ENCODE measurements at places on chromosomes 2 and 18. TPM values are rescaled to one million over a fixed set of nuclear protein-coding genes. Genes with fewer than 3 reads are reported as not detected.

GRCh38 chr18:39675368-39675767 lies 2109.8 kb upstream of the CELF4 start:
- no peak for DNase-seq

GRCh38 chr2:101195871-101196661 lies 44.9 kb upstream of the TBC1D8 start:
- DNase-seq: no peak

DNA sequence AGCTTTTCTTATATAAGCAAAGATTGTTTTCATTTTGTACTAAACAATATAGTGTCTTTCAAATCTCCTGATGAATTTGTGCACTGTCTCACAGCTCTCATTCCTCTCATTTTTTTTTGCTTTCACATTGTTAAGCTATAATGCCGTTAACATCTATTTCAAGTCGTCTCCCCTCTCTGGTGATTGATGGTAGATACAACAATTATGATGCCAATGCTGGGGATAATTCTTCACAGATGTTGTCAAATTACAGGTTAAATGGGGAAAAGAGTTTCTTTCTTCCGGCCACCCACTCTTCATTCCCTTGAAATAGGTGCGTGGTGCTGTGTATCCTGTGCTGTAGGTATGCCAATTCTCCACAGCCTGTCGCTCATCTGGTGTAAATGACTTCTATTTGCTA lies 1053.7 kb upstream of the ZEB2 start:
- DNase-seq: no peak

GRCh38 chr2:43777306-43777926 lies 3.6 kb downstream of the DYNC2LI1 start:
- no peak for DNase-seq

- DNase-seq: no peak
Observed at GRCh38 chr2:195575016-195575415, 82.0 kb upstream of the SLC39A10 start.

GRCh38 chr2:59896499-59897245 lies 656.8 kb downstream of the BCL11A start:
- DNase-seq: no peak

GRCh38 chr2:231372326-231372725 lies 23.2 kb upstream of the B3GNT7 start:
- DNase-seq: no peak

- no peak for DNase-seq
Observed at GRCh38 chr2:72414137-72414760, 266.6 kb upstream of the CYP26B1 start.

- no peak for DNase-seq
Observed at GRCh38 chr18:57004366-57005121, 142.3 kb upstream of the BOD1L2 start.

DNA sequence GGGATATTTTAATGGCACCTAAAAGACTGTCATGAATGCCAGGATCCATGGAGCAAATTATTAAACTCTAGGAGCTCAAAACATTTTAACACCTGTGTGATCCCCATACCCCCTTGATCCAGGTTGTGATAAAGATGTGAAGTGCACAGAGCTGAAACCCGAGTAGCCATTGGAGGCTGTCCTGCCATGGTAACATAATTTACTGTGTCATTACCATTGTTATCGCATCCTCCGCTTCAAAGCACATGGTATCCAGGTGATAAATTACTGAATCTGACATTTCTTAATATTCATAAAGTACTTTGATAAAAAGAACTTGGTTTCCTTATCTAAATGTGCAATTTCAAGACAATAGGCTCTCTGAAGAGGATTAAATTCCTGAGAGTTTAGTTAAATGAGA lies 109.3 kb downstream of the CHST9 start:
- no peak for DNase-seq

DNA sequence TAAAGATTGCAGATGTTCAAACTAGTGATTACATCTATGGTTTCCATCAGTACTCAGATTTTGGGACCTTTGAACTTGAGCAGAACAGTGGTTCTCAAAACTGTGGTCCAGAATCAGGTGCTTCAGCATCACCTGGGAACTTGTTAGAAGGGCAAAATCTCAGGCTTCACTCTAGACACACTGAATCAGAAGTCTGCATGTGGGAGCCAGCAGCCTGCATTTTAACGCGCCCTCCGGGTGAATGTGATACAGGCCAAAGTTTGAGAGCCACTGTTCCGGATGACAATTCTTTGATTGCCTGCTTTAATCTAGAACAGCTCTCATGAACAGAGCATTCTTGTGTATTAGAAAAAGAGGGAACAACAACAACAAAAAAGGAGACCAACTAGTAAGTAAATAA lies 261.7 kb downstream of the GPD2 start:
- no peak for DNase-seq

DNA sequence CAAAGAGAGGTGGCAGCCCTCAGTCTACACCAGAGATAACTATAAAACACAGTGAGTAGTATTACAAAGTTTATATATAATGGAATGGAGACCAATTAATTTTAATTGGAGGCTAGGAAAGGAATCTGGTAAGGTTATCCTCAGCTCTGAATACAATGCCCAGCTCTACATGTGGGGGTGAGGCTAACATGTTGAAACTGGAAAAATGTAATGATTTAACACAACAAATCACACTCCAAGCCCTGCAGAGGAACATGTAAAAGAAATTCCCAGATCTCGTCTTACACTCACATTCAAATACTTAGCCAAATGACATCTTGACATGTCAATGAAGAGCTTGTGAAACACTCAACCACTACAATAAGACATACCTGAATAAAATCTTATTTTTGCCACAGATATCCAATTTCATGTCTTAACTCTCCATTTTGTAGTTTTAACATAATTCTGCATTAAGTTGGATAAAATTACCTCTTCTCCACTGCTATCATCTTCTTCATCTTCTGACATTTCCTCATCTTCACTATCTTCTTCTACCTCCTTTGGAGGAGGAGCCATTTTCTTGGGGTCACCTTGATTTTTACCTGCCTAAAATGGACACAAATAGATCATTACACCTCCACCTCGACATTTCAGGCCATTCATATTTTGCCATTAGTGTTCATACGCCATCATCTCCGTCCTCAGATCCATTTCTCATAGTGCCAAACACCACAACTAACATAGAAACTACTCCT lies 1.4 kb downstream of the NCL start:
- DNase-seq: no peak

- no peak for DNase-seq
Observed at GRCh38 chr2:112084689-112085374, 29.8 kb downstream of the TMEM87B start.

GRCh38 chr2:226215902-226216503 lies 583.6 kb downstream of the IRS1 start:
- peak; percentile 41 for DNase-seq

GRCh38 chr18:76514573-76514972 lies 19.5 kb upstream of the ZNF516 start:
- no peak for DNase-seq

DNA sequence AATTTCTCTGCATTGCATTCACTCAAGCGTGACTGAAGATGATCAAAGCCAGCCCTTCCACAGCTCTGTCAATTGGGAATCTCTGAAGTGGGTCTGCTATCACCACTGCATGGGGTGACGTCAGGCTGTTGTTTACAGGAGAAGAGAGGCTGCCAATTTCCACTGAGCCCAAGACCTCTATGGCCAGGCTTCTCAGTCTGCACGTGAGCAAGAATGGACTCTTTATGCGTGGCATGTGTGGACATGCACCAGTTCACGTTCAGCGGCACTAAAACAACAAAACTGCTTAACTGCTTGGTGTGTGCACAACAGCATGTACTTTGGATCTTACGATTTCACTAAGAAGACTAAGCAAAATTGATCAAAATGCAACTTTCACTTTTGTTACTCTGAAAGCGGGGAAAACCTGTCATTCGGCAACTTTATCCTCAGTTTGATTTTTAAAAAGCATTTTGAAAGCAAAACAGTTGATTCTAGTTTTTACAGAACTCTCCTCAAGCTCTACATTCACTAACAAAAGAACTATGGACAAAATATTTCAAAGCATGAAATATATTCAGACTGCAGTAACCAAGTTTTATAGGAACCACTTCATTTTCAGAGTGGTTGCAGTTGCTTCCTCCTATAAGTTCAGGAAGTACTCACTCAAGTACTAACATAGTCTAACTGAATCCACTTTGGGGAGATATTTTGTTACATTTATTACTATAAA lies 77.0 kb upstream of the SERTAD2 start:
- DNase-seq: peak; percentile 47

DNA sequence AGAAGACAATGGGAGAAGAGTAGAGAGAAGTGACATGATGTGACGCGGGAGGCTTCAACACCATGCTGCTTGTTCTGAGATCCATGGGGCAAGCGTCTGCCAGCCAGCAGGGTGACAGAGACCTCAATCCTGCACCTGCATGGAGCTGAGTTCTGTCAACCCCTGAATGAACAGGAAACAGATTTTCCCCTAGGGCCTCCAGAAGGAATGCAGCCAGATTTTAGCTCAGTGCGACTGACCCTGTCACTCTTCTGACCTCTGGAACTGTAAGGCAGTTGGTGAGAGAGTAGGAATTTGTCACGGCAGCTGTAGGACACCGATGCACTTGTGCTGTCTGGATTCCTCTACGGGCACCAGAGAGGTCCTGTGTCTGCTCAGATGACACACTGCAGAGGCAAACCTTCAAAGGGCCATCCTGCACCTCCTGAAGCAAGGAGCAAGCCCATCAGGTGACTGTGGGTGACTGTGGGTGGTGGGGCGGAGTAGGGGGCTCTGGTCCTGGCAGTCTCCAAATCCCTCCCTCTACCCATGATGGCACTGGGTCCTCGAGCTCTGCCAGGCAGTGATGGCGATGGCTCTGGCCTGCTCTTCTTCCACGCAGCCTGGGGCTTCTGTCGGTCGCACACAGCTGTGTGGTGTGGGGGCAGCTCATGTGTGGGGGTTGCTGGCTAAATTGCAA lies 194.3 kb upstream of the TWIST2 start:
- no peak for DNase-seq

SERPINB13 gene
- not detected for total RNA-seq

PUS10 gene
- 9.2 TPM for total RNA-seq

GPR45 gene
- not detected for total RNA-seq

CRYBA2 gene
- total RNA-seq: not detected

SNTG2 gene
- 8.8 TPM for total RNA-seq

DBI gene
- total RNA-seq: 49.7 TPM

OTOS gene
- total RNA-seq: not detected

DSG2 gene
- 0.30 TPM for total RNA-seq

TRIM54 gene
- 0.19 TPM for total RNA-seq

CCDC93 gene
- 67.9 TPM for total RNA-seq

GPR35 gene
- total RNA-seq: 8.9 TPM

MEP1B gene
- total RNA-seq: 0.30 TPM

MC5R gene
- total RNA-seq: not detected

Data from naive thymus-derived CD8-positive, alpha-beta T cell (primary cell).